ENCODE measurements at places on chromosomes 5 and 9.
A peak's percentile ranks its signal among the peaks of the same experiment; 100 is the strongest.

- DNase-seq = no peak
These were observed 286.2 kb downstream of the ACTL7B start for GRCh38 chr9:108569624-108570023.

DNA sequence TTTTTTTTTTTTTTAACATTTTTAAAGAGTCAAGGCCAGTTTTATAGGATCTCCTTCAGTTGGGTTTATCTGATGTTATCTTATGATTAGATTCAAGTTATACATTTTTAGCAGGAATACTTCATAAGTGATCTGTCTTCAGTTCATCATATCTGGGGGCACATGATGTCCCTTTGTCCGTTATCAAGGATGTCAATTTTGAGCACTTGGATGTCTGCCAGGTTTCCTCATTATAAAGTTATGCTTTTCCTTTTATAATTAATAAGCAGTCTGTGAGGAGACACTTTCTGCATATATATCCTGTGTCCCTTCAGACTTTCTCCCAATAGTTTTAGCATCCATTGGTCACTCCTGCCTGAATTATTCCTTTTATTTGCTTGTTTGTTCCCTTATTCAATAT is 11.8 kb downstream of the HDHD3 start:
- DNase-seq = no peak

DNA sequence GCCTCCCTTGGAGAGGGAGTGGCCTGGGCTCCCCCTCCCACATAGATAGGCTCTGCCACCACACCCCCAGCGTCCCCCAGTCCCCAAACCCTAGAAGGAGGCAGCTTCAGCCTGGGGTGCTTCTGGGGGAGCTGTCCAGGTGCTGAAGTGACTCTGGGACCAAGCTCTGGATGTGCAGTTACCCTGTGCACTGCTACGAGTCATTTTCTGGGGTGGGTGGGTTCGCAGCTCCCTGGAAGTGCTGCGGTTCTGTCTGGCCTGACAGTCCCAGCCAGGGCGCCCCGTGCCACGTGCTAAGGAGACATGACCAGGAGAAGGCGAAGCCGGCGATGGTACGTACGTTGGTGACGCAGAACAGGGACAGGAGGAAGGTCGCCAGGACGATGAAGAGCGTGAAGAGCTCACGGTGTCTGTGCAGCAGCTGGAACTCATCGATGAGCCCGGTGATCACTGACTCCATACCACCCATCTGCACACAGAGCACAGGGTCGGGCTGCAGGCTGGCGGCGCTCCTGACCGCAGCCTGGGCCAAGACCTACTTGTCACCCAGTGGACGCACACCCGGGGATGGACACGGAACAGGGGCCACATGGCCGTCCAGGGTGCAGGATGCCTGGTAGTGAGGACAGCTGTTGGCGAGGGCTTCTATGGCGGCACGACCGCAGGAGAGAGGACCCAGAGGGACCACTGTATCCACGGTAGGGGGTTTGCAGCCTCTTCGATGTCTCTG is 35.7 kb downstream of the SLC6A3 start:
- DNase-seq = no peak

GRCh38 chr5:91706785-91707520 is 323.8 kb upstream of the ARRDC3 start:
- DNase-seq = no peak

DNA sequence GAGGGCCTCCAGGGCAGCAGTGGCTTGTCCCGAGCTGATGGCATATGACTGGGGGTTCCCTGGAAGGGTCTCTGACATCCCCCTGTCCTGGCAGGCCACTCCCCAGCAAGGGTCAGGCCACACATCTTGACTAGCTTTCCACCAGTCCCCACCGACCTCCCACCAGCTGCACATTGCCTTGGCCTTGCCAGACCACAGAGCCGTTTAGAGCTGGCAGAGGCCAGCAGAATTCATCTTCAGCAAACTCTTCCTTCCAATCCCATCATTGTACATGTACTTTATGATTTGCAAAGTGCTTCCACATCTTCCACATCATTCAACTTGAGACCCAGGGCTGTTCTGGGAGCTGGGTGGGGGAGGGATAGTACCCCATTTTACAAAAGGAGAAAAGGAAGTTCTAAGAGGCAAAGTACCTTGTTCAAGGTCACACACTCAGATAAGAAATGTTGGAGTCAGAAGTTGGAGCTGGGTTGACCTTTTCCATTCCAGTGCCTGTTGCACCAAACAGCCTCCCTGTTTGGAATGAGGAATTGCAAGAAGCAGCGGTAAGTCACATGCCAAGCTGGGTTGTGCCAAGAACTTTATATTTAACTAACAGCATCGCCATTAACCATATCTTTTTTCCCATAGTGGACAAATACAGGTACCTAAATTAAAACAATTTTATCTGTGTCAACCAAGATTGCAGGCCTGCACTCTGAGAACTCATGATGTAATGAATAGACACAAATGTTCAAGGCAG is 25.8 kb upstream of the COL15A1 start:
- no peak for DNase-seq

DNA sequence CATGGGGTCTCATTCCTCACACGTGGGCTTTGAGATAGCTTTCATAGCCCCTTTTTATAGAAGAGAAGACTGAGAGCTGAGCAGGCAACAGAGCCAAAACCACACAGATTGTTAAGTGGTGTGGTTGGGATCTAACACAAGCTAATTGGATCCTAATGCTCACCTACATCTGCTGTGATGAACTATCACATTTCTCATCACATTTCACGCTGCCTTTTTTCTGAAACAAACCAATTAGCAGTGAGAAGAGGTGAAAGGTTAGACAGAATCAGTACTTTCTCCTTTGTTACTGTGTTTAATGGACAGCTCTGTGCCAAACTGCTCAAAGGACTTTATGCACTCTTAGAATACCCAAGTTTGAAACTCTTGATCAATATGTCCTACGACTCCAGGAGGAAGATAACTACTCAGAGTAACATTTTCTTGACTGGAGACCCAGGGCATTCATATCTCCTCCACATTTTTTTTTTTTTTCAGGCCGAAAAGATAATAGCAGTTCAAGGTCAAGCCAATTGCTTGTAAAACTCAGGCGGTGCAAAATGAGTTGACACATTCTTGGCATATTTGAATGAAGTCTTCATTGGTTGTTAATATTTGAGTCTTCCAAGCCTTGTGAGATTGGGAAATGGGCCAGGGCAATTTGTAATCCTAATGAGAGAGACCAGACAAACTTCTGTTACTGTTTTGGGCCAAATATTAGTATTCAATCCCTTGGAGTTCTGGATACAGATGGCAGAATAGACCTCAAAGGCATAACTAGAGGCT is 138.4 kb downstream of the KCTD16 start:
- DNase-seq = no peak

GRCh38 chr5:166317425-166317824 is 1974.0 kb upstream of the WWC1 start:
- no peak for DNase-seq

GRCh38 chr9:129669141-129669718 is 3.8 kb downstream of the PRRX2 start:
- DNase-seq = no peak

DNA sequence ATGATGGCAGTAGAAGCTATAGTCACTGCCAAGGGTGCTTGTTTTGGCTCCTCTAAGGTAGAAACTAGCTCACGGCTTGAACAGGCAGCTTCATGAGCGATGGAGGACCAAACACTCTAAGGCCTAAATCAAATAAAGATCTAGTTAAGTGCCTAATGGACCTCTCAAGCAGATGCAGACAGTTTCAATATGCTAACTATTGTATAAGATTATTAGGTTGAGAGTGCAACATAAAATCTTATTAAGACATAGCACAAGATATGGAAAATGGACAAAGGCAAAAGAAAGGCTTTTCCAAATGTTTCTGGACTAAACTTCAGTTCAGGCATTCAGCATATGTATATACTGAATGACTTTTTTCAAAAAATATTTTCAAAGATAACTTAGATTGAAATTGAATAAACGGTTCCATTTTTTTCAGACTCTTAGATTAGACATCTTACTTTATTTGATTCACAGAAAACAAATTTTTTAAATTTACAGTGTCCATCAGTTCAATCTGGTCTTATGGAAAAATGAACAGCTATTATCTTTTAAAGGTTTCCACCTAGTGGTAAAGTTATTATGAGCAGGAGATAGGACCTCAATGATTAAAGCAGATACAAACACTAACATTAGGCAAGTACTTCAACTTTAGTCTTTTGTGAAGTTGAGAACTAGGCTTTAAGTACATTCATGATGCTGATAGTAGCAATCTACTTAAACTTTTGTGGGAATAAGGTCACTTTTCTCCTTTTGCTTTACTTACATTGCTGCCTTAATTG is 1167.7 kb downstream of the MAT2B start:
- no peak for DNase-seq

DNA sequence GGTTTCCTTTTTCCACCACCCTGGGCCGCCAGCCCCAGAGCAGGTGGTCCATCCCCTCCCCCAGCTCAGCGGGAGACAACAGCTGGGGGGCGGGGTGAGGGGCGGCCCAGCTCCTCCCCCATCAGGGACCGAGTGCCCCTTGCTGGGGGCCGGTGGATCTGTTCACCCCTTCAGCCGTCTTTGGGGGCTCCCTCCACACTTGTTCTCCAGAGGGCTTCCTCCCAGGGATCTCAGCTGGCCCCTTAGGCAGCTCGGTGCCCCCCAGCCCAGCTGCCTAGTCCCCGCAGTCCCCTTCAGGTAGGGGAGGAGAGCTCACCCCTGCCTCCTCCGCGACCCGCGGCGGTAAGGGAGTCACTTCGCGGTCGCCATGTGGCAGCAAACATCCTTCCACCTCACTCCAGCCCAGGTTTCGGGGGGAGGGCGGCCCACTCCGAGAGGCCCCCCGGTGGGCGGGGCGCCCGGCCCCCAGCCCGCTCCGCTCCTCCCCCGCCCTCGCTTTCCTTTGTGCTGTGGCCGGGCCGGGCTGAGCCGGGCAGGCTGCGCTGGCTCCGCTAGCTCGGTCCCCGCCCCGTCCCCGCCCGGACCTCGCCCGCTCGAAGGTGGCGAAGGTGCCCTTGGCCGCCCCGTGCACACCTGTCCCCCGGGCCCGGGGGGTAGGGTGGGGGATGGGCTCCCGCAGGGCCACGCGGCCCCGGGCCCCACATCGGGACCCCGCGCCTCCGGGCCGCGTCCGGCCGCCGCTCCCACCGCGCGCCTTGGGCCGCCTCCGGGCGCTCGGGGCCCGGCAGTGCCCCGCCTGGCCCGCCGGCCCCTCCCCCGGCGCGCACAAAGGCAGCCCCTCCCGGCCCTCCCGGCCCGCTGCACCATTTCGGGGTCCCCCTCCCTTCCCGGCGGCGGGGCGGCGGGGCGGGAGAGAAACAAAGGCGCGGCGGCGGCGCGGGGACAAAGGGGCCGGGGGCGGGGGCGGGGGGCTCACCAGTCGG is 683 bp downstream of the DBN1 start:
- DNase-seq = peak; percentile 34

- no peak for DNase-seq
These were observed 33.1 kb upstream of the SPIN1 start for GRCh38 chr9:88355166-88355565.

DNA sequence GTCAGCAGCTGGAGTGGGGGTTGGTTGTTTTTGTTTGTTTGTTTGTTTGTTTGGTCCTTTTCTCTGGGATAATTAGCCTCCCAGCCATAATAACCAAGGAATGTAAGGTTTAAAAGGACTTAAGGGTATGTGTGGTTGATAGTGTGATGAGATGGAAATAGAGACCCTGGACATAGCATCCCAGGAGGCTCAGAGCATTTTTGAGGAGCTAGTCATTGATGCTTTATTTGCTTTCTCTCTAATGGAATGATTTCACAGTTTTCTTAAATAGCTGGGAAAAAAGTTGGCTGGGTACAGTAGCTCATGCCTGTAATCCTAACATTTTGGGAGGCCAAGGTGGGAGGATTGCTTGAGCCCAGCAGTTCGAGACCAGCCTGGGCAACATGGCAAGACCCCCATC is 45.1 kb downstream of the TTC1 start:
- DNase-seq = no peak

DNA sequence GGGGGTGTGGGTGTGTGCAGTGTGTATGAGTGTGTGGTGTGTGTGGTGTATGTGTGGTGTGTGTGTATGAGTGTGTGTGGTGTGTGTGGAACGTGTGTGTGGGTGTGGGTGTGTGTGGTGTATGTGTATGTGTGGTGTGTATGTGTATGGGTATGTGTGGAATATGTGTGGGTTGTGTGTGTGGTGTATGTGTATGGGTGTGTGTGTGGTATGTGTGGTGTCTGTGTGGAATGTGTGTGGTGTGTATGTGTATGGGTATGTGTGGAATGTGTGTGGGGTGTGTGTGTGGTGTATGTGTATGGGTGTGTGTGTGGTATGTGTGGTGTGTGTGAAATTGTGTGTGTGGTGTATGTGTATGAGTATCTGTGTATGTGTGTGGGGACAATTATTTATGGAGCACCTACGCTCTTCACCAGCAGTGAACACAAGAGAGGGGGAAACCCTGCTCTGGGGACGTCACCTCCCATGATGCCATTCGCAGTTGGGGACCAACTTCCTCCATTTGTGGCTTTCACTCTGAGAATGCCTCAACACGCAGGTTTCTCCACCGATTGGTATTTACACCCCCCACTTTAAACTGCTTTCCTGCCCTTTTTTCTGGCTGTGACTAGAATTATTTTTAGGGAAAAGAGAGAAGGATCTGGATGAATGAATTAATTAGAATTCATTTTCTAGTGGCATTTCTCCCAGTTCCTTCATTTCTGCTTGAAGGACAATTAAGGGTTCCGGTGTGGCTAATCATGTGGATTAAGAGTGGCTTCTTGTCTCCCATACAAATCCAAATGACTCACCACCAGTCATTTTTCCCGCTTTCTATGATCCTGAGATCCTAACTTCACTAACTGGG is 238.1 kb downstream of the ROR2 start:
- peak; percentile 17 for DNase-seq

GRCh38 chr5:170434966-170435605 is 45.9 kb upstream of the KCNMB1 start:
- DNase-seq = peak; percentile 41

- DNase-seq = no peak
These were observed 6.1 kb downstream of the NSMF start for GRCh38 chr9:137452761-137453642.

GRCh38 chr5:120298981-120299380 is 165.1 kb upstream of the PRR16 start:
- no peak for DNase-seq

GRCh38 chr9:75117564-75117963 is 29.2 kb downstream of the OSTF1 start:
- DNase-seq = no peak

DNA sequence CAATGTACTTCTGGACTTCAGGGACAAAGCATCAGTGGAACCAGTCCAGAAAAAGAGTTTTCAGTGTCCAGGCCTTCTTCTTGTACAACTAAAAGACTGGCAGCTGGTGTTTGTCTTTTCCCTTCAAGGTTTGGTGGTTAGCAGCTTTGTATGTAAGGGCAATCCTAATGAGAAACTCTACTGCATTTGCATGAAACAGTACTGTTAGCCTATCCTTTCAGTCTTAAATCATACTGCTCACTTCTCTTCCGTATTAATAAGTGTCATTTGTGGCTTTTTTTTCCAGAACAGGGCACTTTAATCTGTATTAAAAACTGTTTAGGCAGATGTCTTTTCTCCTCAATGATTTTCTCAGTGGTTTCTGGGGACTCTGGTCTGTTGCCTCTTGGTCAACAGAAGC is 48.9 kb downstream of the FAM174A start:
- no peak for DNase-seq

DNA sequence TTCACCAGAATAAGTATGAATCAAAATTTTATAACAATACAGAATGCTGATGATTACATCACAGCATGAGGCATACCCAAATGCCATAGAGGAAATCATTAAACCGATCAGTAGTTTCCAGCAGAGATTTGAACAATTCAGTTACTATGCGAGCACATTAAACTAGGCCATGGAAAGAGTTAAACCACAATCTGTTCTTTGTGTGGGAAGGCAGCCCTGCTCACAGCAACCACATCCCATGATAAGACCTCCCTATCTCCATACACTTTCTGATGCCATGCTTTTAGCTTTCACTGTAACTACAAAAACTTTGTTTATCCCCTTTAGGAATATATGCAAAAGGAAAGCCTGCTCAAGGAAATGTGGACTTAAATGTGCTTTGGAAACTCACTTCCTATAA is 4.5 kb downstream of the NFIB start:
- no peak for DNase-seq

Data from activated CD4-positive, alpha-beta T cell treated with anti-CD3 and anti-CD28 coated beads, Interleukin-2, amount 50 U/mL, for 4 hours (primary cell).